GM12864 (cell line): ENCODE measurements at places on chromosomes 3 and 15.

- DNase-seq, result no peak
Measured at GRCh38 chr3:154152741-154153140, 31.6 kb downstream of the ARHGEF26 start.

- DNase-seq, result no peak
Measured at GRCh38 chr3:26247712-26248111, 374.9 kb upstream of the LRRC3B start.

GRCh38 chr15:91050128-91050455 is 27.7 kb upstream of the VPS33B start:
- DNase-seq, result no peak

DNA sequence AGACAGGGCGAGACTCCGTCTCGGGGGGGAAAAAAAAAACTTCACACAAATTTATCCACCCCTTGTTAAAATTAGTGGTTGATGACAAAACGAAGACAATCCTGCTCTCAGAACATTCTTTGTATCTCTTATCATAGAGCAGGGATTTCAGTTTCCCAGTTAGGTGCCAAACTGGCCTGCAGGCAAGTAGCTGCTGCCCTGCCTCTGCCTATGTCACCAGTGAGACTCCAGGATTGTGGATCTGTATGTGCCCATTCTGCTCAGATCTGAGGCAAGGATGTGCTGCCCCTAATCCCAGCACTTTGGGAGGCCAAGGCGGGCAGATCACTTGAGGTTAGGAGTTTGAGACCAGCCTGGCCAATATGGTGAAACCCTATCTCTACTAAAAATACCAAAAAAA is 54.4 kb downstream of the IQGAP1 start:
- DNase-seq, result no peak

GRCh38 chr3:169094204-169094603 is 569.3 kb downstream of the MECOM start:
- no peak for DNase-seq

DNA sequence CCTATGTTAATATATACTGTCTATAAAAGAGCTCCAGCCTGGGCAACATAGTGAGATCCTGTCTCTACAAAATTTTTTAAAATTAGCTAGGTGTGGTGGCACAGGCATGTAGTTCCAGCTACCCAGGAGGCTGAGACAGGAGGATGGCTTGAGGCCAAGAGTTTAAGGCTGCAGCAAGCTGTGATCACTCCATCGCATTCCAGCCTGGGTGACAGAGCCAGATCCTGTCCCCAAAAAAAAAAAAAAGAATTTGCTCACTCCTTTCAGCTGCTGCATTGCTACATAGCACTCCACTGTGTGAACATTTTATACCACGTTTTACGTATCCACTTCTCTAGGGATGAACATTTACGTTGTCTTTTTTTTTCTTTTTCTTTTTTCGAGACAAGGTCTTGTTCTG is 6.0 kb upstream of the TSEN2 start:
- DNase-seq, result no peak

GRCh38 chr15:31339558-31339895 is 12.9 kb downstream of the KLF13 start:
- DNase-seq, result no peak

- DNase-seq, result no peak
Measured at GRCh38 chr3:30524357-30525040, 81.9 kb upstream of the TGFBR2 start.

- DNase-seq, result no peak
Measured at GRCh38 chr3:38755130-38755529, 60.9 kb downstream of the SCN10A start.

DNA sequence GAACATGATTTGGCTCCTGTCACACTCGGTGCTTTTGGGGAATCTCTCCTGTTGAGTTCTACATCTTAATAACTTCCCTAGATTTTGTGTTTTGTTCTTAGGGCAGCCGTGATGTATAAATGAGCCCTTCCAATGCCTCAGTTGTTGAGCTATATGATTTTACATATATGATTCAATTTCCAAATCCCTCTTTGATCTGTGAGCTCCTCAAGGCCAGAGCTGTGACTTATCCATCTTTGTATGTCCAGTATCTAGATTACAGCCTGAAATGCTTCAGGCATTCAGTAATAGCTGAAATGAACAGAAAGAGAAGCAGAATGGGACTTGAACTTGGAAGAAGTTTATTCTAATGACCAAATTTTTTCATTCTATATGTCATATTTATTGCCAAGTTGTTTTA is 26.6 kb downstream of the CGGBP1 start:
- DNase-seq, result no peak

- no peak for DNase-seq
Measured at GRCh38 chr15:51579012-51579411, 43.6 kb downstream of the DMXL2 start.

DNA sequence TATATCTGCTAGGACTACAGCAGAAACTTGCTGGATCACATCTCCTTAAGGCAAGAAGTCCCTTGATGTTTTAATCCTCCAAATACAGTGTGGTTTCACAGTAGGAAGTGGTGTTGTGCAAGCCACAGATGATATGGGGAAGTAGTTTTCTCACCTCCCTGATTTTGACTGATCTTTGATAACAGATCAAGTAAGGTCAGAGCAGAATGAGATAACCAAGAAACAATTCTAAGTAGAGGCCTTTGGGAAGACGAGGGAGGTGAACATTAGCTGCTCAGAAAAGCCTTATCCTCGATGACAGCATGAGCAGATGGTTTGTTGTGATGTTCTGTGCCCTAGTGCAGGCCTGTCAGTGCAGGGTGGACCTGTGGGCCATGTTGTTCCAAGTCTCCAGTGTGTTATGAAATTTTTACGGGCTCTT is 61.3 kb downstream of the RIOX2 start:
- no peak for DNase-seq

GRCh38 chr15:74141591-74141990 is 11.2 kb downstream of the ISLR2 start:
- DNase-seq, result no peak

DNA sequence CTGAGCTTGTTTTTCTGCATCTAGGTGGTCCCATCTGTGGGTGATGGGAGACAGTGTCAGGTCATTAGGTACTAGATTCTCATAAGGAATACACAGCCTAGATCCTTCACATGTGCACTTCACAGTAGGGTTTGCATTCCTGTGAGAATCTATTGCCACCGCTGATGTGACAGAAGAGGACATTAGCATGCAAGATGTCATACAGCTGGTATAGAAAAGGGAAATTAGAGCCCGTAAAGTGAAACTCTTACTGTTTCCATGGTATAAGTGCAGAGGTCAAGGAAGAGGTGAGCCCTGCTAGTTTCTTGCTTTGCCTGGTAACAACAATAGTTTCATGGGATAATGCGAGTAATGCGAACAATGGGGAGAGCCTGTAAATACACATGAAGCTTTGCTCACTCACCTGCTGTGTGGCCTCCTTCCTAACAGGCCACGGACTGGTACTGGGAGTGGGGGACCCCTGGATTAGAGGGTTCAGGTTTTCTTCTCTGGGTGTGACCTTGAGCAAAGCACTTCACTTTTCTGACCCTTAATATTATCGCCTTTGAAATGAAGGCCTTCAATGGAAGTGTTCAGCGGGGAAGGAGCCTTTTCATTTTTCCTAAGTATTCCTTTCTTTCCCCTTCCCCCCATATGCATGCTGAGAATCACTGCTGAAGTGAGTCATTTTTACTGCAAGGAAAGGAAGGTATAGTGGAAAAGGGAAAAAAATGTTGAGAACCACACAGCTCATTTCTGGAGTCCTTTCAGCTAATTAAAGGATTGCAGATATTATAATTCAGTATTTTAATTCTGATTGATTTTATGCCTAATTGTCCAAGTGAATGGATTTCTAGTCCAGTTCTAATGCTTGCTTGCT is 286.4 kb downstream of the UBE2E2 start:
- no peak for DNase-seq

GRCh38 chr15:77087213-77087612 is 16.3 kb upstream of the TSPAN3 start:
- no peak for DNase-seq

GRCh38 chr15:71385457-71385856 is 270.2 kb downstream of the THSD4 start:
- DNase-seq, result no peak

GRCh38 chr15:71202712-71203111 is 87.4 kb downstream of the THSD4 start:
- no peak for DNase-seq

DNA sequence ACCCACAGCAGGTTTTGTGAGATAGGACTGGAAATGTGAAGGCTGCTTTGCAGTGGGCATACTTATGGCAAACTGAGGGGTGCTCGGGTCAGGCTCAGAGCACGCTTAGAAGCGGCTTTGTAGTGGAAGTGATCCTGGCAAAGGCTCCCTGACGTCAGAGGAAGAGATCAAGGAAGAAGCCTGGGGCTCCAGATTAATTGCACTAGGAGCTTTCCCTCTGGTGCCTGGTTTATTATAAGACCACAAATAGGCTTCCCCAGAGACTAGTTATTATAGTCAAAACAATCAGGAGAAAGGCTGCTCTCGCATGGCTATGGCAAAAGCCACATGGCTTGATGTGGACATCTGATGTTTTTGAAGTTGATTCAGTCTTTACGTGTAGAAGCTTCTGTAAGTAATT is 515.1 kb downstream of the GABRG3 start:
- no peak for DNase-seq

DNA sequence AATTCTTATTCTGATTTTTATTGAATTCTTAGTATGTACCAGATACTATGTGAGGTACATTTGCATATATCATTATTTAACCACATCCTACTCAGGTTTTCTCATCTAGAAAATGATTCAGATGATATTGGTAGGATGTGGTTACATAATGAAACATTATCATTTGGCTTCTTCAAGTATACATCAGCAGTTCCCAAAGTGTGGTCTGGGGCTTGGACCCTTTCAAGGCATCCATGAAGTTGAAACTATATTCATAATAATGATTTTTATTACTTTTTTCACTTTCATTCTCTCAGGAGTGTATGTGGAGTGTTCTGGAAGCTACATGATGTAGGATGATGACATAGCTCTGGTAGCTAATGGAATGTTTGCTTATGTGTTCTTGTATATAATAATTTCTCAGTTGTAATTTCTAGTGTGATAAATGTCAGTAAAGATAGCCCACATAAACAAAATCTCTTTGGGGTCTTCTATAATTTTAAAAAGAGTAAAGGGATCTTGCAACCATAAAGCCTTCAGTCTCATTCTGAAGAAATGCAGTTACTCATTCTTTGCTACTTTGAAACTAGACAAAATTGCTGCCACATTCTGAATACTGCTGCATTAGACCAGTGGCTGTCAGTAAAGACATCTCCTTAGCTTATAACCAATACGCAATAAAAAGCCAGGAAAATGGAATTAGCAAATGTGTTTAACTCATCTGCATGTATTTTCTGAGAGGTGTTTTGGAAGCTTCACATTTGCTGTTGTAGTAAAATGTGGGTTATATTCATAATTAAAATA is 95.8 kb downstream of the PPARG start:
- no peak for DNase-seq

DNA sequence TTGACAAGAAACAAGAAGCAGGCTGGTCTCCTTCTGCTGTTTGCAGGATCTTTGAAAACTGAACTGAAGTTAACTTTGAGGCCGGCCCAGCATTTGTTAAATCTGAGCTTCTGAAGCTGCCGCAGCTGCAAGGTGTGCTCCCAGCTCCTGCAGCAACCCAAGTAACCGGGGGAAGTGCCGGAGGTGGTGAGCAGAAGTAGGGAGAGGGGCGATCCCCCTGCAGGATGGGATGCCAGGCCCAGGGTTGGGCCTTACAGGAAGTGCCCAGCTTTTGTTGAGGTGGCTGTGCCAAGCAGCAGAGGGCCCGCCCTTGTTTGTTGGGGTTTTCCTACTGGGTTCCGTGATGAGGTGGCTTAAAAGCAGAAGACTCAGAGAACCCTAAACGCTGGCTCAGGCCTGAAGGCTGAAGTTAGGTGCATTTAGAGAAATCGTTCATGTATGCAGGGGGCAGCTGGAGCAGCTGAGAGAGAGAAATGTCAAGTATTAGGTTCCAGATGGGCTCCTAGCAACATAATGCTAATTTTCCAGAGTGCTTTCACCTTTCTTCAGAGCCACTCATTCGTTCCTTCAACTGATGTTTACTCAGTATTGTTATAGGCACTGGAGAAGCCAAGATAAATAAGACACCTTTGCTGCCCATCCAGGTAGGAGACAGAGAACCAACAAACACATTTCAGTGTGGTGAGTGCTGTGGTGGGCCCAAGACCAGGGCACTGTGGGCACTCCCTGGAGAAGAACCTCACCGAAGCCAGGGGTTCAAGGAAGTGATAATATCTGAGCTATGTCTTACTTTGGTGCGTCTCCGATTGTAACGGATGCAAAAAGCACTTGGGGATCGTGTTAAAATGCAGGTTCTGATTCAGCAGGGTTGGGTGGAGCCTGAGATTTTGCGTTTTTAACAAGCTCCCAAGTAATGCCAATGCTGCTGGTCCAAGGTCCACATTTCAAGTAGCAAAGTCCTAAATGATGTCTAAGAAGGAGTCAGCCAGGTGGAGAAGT is 42.2 kb upstream of the PLCL2 start:
- DNase-seq, result peak; percentile 66
